ENCODE measurements at places on chromosomes 11 and 22. TPM values are rescaled to one million over a fixed set of nuclear protein-coding genes. Genes with fewer than 3 reads are reported as not detected.

GRCh38 chr22:43541462-43542407 is 129.9 kb downstream of the MPPED1 start:
- DNase-seq: no peak

GRCh38 chr11:19432370-19433061 is 191.8 kb upstream of the E2F8 start:
- DNase-seq: no peak

DNA sequence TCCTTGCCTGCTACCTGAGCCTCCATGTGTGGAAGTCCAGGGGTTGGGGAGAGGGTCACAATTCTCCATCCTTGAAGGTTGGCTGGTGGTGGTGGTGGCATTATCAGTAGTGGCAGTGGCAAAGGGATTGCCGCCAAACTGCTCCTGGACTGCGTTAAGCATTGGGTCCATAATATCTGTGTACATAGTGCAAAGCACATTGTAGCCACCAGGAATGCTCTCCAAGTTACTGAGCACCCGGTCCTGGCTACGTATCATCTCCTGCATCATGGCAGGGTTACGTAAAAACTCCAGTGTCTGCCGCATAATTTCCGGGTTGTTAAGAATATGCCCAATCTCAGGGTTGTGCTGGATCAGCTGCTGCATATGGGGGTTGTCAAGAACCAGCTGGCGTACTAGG is 1.2 kb downstream of the UBQLN3 start:
- no peak for DNase-seq

GRCh38 chr11:76371170-76371569 is 9.8 kb downstream of the THAP12 start:
- DNase-seq: peak; percentile 41

- no peak for DNase-seq
Measured at GRCh38 chr11:78657968-78658839, 83.5 kb upstream of the NARS2 start.

- peak; percentile 95 for DNase-seq
Measured at GRCh38 chr22:23857606-23858483, at the start of gene SLC2A11. SLC2A11 (plus strand) TSS chr22:23857875; CDS start chr22:23858000, 125 bp downstream.

DNA sequence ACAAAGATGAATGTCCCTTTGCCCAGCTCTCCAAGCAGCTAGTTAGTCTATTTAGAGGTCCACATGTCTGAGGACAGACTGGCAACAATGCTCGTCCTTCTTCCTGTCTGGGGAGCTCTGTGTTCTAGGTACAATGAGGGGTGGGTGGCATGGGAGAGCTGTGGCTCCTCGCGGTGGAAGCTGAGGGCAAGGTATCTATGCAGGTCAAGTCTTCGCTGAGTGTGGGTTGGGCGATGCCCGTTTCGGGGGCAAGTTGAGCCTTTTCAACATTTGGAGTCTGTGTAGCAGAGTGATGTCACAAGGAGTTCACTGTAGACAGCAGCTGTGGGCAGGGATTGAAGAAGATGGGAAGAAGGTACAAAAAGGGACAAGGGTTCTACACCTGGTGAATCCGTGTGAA is 163.2 kb downstream of the FEZ1 start:
- no peak for DNase-seq

DNA sequence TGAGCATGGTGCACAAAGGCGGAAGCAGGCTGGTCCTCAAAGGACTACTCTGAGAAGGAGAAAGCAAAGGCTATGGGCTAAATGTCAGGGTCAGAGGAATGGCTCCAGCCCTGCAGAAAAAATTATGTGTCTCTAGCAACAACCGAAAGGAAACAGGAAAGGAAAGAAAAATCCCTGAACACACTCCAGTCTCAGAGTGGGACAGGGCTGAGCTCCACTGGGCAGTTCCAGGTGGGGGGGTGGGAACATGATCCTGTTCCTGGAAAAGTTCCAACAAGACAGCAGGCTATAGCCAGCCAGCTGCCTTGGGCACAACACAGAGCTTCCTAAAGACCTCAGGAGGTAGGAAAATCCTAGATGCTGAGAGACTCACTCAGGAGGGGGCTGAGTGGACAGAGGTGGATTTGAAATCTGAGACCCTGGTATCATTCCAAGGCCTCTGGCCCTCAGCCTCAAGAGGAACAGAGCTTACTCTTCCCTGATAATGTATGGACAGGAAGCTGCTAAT is 1088.2 kb downstream of the TBC1D22A start:
- no peak for DNase-seq

Gene TNNI2
- not detected for polyA plus RNA-seq

Gene SAA2
- not detected for polyA plus RNA-seq

Data from A549 (cell line).